ENCODE measurements at places on chromosomes 1 and 21. TPM values are rescaled to one million over a fixed set of nuclear protein-coding genes. Genes with fewer than 3 reads are reported as not detected.

GRCh38 chr1:210384625-210385024 lies 55.9 kb downstream of the HHAT start:
- DNase-seq: no peak

- no peak for DNase-seq
Observed at GRCh38 chr1:217153361-217153760, 430.1 kb upstream of the ESRRG start.

GPR25 gene
- total RNA-seq: not detected

- DNase-seq: peak; percentile 16
Observed at GRCh38 chr1:55010887-55011217, 12.1 kb downstream of the BSND start.

ITLN1 gene
- total RNA-seq: not detected

DNA sequence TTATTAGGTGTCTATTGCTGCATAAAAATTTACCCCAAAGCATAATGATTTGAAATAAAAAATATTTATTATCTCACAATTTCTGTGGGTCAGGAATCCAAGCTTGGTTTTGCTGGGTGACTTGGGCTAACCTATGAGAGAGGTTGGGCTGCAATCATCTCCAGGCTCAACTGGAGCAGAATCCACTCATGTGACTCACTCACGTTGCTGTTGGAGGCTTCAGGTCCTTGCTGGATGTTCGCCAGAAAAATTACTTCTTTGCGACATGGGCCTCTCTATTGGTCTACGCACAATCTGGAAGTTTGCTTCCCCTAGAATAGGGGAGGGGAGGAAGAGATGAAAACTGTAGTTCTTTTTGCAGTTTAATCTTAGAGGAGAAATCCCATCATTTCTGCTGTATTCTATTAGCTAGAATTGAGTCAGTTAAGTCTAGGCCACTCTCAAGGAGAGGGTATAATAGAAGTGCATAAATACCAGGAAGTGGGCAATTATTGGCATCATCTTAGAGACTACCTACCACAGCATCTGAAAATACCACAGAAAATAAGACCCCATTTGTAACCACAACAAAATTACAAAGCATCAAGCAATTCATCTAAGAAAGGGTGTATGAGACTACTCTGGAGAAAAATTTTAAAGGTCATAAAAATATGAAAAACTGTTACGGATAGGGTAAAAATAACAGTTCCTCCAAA lies 5.7 kb upstream of the FASLG start:
- no peak for DNase-seq

AK5 gene
- 9.9 TPM for total RNA-seq

S100A1 gene
- total RNA-seq: not detected

TDRD10 gene
- total RNA-seq: not detected

GRCh38 chr1:231272173-231272572 lies 31.2 kb downstream of the GNPAT start:
- no peak for DNase-seq

- no peak for DNase-seq
Observed at GRCh38 chr21:32682696-32683474, 44.9 kb downstream of the SYNJ1 start.

TTLL7 gene
- total RNA-seq: 1.4 TPM

C1orf210 gene
- total RNA-seq: not detected

GIPC2 gene
- total RNA-seq: 0.09 TPM

GRCh38 chr21:46188226-46189212 lies 4.3 kb upstream of the SPATC1L start:
- DNase-seq: no peak

KHDRBS1 gene
- total RNA-seq: 198 TPM

DNA sequence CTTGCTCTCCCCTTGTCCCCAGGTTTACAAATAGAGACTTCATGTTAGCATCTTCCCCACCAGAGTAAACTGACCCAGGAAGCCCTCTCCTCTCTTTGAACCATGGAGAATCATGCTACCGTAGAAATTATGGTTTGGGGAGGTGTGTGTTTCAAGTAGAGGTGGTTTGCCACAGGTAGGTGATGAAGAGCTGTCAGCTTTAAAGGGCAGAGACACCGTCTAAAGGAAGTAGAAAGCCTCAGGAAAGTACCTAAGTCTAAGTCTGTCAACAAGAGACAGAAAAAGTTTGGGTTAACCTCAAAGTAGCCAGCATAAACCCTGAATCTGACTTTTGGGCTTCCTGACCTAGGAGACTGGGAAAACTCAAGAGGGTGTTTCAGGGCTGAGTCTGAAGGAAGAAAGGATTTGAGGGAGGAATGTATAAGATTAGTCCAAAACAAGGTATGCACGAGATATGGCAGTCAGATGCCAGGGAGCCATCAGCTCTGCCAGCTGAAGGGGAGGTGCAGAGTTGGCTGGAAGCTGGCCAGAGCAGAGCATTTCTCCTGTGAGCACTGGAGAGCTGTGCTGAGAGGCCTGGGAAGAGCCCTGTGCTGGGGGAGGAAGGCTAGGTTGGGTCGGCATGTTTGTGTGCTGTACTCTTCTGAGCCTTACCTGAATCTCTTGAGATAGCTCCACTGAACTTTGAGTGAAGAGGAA lies 14.3 kb downstream of the ADAMTSL4 start:
- DNase-seq: peak; percentile 68

DNA sequence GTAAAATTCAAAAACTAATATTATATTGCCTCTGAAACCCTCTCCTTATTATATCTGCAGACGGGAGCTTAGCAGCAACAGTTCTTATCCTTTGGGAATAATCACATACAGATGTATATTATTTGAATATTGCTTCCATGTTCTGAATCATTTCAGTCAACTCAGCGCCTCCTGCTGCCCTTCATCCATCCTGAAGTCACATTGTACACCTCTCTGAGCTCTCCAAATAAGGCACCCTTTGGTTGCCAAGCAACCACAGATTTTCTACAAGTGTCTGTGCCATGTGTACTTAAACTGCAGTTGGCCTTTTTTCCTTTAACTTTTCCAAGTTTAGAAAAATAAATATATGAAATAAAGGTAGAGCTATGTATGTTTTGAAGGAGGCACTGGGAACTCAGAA lies 384.3 kb downstream of the LRRIQ3 start:
- no peak for DNase-seq

IL22RA1 gene
- not detected for total RNA-seq

SYT2 gene
- total RNA-seq: not detected

DNA sequence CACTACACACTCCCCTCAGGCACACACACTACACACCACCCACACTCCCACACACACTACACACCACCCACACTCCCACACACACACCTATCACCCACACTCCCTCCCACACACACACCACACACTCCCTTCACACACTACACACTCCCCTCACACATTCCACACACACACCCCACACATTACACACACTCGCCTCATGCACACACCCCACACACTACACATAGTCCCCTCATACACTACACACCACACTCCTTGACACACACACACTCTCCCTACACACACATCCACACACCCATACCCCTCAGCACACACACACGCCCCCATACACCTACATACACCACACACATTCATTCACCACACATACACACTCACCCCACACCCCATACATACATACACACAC lies 31.0 kb upstream of the SELENON start:
- no peak for DNase-seq

DNA sequence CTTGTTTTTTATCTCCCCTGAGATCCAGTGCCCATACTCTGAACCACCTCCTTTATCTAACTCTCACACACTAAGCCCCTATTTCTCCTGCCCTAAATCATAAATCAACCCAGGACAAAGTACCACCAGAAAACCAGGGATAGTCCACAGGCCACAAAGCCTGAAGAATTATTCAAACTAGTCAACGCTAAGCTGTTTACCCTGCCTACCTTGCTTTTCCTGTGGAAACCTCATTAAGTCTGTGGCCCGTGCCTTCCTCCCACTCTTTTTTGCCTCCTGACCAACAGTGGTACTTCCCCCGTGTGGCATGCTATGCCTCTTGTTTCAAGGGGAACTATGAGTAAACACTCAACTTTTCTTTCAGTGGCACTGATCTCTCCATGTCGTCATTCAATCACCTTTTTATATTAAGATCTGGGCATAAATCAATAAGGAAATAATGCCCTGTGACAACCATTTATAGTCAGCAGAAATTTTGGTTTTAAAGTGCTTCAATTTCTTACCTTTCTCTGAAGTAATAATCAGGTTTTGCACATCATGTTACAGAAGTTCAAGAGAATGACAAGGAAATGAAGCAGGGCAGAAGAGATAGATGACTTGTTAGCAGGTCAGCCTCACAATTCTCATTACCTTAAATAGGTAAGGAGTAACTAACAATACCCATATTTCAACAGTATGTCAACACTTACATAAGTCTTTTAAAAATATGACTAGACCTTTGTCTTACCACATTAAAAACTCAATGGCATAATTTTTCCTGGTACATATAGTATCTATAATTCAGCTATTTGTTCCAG lies 32.1 kb downstream of the EYA3 start:
- DNase-seq: peak; percentile 85

DNA sequence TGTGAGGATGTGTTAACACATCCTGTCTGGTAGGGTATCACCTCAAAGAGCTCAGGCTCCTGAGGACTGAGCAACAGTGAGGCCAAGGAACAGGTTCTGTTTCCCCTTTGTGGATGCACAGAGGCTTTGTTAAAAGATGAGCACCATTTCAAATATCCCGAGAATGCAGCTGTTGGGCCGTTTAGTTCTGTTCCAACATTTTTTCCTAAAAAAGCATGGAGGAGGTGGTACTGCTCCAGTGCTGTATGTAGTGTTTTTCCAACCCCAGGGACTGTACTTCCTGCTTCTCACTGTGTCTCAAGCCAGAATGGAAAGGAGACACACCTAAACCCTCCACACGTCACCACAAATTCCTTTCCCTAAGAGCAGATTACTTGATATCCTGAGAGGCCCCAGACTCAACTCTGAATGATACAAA lies 53.8 kb upstream of the BCL10 start:
- DNase-seq: no peak

TMEM52 gene
- total RNA-seq: 1.1 TPM

FMO2 gene
- not detected for total RNA-seq

TNNI3K gene
- 0.37 TPM for total RNA-seq

HEYL gene
- total RNA-seq: 0.19 TPM

DNA sequence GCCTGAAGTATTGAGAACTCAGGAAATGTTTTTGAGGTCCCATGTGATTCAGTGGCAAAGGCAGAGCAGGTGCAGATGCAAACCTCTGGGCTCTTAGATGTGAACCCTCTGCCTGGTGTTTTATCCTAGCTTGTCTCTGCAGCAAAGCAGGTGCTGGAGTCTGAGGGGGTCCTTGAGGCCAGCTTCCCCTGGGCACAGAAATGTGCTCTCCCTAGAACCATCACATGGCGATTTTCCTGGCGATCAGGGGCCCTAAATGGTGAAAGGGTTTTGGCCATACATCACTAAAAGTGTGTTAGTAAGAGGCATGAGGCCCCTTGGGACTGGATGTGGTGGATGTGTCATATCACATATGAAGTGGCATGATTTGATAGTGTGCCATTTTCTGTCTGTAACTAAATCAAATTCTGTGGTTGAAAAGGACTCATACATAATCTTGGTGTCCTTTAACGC lies 144.8 kb downstream of the ST6GALNAC3 start:
- DNase-seq: peak; percentile 28

GRCh38 chr1:166064313-166064926 lies 102.4 kb downstream of the FAM78B start:
- DNase-seq: no peak

GRCh38 chr1:41504114-41505035 lies 19.9 kb upstream of the EDN2 start:
- no peak for DNase-seq

S100A11 gene
- total RNA-seq: 264 TPM

CYYR1 gene
- not detected for total RNA-seq

GRCh38 chr1:94858276-94858675 lies 38.1 kb downstream of the SLC44A3 start:
- DNase-seq: no peak

- no peak for DNase-seq
Observed at GRCh38 chr1:63027176-63027575, 243.2 kb downstream of the ATG4C start.

TNFRSF9 gene
- 26.8 TPM for total RNA-seq

ZYG11A gene
- total RNA-seq: 0.25 TPM
